Mucosa of gallbladder (tissue), 1 donor: ENCODE measurements at places on chromosomes 12 and 14. TPM values are rescaled to one million over a fixed set of nuclear protein-coding genes. Genes with fewer than 3 reads are reported as not detected.

The GPR137C gene
- 0.86 TPM for total RNA-seq

The SUSD6 gene
- total RNA-seq = 85.1 TPM

The RND1 gene
- total RNA-seq = 14.6 TPM

The KRT73 gene
- total RNA-seq = not detected

The PHETA1 gene
- 24.1 TPM for total RNA-seq

The CCDC88C gene
- total RNA-seq = 78.5 TPM

The AKAP5 gene
- 1.5 TPM for total RNA-seq

The NEMP1 gene
- 11.4 TPM for total RNA-seq
